Substantia nigra (tissue), 51 donors: ENCODE measurements at places on chromosomes 13 and 19.

DNA sequence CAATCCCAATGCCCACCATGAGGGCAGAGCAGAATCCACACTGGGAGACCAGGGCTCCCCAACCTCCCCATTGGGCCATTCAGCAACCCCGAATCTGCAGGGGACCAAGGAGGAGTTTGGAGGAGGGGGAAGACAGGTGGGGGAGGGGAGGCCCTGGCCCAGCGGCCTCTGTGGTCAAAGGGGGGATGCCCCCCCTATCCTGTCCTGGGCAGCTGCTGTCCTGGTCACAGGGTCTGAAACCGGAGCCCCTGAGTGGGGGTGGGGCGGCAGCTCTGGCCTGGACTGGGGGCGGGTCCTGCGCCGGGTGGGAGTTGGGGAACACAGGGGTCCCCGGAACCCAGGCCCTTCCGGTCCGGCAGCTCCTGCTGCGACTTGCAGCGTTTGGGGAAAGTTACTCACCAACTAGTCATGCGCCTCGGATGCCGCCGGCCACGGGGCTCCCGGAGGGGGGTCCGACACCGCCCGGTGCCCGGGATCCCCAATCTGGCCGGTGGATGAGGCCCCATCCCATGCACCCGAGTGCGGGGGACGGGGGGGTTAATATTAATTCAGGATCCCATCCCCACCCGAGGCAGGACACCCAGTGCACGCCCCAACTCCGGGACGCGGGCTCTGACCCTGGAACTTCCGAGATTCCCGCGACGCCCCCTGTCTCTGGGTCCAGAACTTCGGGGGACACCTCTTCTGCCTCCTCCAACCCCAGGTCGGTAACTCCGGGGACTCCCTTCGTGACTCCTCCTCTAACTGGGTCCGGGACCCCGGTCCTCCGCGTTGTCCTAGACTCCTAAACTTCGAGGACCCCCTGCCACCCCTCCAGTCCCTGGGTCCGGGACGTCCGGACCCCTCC, 872 bp downstream of the HOMER3 start:
- peak; percentile 26 for DNase-seq

GRCh38 chr13:86878781-86879180, 792.4 kb upstream of the SLITRK5 start:
- DNase-seq: no peak

DNA sequence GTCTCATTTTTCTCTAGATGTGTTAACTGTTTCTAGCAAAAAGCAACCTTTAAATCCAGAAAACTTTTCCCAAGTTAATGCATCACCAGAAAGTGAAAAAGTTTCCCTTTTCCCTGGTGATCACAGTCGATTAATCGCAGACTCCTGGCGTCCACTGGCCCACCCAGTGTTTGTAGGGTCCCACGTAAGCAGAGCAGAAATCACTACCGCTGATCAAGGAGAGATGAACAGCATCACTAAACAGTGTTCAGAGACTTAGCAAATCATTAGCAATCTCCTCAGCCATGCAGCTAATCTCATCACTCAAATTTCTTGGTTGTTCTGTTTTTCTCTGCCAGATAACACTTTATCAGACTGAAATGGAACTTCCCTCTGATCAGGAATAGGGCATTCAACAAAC, 184.2 kb downstream of the EFNB2 start:
- DNase-seq: no peak

- DNase-seq: no peak
These were observed 254.5 kb upstream of the DACH1 start for GRCh38 chr13:72121466-72121865.

DNA sequence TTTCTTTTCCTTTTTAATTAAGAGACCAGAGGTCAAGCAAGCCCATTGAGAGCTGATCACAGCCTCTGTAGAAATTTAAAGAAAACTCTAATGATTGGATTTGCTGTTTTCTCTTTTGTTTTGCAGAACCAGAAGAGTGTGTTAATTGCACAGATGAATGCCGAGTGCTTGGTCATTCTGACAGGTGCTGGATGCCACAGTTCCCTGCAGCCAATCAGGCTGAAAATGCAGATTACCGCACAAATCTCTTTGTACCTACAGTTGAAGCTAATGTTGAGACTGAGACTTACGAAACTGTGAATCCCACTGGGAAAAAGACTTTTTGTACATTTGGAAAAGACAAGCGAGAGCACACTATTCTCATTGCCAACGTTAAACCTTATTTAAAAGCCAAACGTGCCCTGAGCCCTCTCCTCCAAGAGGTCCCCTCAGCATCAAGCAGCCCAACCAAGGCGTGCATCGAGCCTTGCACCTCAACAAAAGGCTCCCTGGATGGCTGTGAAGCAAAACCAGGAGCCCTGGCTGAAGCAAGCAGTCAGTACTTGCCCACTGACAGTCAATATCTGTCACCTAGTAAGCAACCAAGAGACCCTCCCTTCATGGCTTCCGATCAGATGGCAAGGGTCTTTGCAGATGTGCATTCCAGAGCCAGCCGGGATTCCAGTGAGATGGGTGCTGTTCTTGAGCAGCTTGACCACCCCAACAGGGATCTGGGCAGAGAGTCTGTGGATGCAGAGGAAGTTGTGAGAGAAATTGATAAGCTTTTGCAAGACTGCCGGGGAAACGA, 93.1 kb downstream of the PCDH17 start:
- no peak for DNase-seq

GRCh38 chr19:42282819-42283187, 13.8 kb downstream of the CIC start:
- no peak for DNase-seq

DNA sequence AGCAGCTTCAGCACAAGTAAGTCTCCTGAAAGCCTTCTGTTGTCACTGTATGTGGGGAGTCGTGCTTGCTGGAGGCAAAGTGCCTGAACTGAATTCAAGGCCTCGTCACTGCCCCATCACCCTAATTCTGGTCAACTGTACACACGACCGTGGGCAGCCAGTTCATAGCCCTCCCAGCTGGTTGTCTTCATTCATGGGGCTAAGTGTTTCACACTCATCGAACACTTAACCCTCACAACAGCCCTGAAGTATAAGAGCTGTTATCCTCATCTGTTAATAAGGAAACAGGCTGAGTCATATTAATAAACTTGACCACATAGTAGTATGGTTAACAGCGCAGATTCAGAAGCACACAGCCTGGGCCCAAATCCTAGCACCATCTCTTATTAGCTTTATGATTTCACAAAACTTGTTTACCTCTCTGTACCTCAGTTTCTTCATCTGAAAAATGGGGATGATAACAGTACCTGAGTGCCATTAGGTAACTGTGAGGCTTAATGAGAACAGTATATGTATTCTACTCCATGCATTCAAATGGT, 66.7 kb downstream of the CDADC1 start:
- DNase-seq: no peak

DNA sequence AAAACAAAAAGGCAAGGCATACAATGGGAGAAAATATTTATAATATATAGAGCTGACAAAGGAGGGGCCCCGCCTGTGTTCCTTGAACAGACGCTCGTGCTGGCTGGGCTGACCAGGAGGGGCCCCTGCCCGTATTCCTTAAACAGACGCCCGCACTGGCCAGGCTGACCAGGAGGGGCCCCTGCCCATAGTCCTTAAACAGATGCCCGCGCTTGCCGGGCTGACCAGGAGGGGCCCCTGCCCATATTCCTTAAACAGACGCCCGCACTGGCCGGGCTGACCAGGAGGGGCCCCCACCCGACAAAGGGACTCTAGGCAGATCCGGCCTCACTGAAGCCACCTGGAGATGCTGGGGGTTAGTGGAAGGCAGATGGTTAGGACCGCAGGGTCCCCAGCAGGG, 9.3 kb downstream of the ADPRHL1 start:
- DNase-seq: no peak

GRCh38 chr19:39449116-39449797, 3.9 kb downstream of the SUPT5H start:
- no peak for DNase-seq

DNA sequence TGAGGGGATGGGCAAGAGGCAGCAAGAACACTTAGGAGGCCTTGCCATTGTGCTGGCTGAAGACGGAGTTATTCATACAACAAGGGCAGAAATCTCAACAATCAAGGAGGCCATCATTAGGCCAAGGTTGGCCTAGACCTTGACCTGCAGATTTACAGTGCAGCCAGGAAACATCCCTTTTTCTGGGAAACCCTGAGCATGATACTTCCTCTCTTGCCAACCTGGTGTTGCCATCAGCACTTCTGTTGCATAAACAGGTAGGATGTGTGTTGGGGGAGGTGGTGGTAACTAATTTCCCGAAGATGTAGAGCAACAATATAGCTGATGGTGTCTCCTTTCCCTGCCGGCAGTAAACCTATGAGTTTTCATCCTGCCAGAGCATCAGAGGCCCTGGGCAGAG, 8.0 kb downstream of the TMEM272 start:
- DNase-seq: no peak

DNA sequence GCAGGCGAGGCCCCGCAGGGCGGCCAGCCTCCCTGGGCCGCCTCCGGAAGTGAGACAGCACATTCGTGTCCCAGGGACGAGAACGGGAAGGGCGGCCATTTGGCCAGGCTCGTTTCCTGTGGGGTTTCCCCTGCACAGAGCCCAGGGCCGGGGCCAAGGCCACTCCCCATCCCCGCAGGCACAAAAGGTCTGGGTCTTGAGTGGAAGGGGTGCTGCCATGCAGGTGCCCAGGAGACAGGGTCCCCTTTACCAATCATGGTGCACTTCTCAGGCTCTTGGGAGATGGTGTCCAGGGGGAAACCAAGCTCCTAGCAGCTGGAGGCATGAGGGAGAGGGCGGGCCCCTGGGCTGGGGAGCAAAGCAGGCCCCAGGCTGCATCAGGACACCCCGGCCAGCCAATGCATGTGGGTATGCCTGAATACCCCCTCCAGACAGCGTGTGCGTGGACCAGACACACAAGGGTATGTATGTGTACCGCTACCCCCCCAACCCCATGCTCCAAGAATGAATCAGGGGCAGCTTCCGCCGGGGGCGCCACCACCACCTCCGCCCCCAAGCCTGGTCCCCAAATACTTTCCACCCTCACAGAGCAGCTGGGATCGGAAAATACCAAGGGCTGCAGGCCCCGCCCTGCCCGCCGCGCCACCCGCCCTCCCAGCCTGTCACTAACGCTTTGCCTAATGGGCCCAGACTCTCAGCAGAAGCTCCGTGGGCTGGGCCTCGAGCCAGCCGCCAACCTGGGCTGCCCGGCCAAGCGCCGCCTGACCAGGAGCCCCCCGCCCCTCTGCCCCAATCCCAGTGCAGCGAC, 37.6 kb upstream of the NANOS3 start:
- DNase-seq: no peak

GRCh38 chr13:74847966-74848365, 634.0 kb downstream of the TBC1D4 start:
- DNase-seq: no peak

DNA sequence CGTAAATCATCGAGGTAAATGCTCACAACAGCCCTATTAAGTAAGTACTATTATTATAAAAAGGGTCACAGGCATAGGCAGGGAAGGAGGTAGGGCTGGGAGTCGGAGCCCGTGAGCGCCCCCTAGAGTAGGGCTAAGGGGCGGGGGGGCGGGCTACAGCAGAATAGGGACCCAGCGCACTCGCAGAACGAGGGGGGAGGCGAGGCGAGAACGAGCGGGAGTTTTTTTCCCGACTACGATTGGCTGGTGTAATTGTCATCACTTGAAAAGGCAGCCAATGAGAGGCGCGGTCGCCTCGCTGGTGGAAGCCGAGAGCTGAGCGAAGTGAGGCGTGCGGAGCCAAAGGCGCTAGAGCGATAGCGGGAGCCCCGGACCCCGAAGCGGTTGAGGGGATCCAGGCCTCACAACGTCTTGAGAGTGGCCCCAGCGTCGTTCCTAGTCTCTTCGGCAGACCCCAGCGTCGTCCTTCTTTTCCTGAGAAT, 24.2 kb downstream of the KEAP1 start:
- peak; percentile 82 for DNase-seq

- no peak for DNase-seq
These were observed 849.4 kb downstream of the DACH1 start for GRCh38 chr13:71017607-71018006.

- DNase-seq: no peak
These were observed 638 bp downstream of the ADGRE5 start for GRCh38 chr19:14381689-14382474.

DNA sequence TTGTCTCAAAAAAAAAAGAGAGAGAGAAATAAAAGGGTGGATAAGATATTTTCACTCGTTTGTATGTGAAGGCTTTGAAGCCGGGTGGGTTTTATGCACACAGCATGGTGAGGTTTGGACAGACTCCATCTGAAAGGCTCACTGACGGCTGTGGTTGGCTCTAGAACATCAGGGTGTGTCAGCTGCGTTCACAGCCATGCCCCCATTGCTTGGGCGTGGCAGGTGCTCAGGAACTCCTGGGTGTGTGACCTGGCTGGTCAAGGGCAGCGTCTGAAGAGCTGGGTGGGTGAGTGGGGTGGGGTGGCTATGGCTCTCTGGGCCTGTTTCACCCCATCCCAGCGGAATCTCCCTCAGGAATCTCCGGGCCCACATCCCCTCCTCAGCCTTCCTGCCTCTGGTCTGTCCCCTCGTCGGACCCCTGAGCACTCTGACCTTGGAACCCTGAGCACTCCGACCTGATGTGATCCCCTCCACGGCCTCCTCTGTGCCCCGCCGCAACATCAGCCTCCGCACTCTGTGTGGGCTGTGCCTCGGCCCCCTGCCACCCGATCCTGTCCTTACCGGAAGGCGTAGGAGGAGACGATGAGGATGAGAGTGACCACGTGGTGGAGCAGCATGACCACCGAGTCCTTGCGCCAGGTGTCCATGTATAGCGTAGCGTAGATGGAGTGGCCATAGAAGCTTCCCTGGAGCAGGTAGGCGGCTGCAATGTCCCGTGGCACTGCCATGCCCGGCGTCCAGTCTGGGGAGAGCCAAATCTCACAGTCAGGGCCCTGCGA, 12.2 kb downstream of the CERS1 start:
- no peak for DNase-seq

GRCh38 chr13:36352350-36352749, 6.2 kb upstream of the SPART start:
- no peak for DNase-seq

- no peak for DNase-seq
These were observed 56.1 kb downstream of the PSPC1 start for GRCh38 chr13:19726611-19727010.

DNA sequence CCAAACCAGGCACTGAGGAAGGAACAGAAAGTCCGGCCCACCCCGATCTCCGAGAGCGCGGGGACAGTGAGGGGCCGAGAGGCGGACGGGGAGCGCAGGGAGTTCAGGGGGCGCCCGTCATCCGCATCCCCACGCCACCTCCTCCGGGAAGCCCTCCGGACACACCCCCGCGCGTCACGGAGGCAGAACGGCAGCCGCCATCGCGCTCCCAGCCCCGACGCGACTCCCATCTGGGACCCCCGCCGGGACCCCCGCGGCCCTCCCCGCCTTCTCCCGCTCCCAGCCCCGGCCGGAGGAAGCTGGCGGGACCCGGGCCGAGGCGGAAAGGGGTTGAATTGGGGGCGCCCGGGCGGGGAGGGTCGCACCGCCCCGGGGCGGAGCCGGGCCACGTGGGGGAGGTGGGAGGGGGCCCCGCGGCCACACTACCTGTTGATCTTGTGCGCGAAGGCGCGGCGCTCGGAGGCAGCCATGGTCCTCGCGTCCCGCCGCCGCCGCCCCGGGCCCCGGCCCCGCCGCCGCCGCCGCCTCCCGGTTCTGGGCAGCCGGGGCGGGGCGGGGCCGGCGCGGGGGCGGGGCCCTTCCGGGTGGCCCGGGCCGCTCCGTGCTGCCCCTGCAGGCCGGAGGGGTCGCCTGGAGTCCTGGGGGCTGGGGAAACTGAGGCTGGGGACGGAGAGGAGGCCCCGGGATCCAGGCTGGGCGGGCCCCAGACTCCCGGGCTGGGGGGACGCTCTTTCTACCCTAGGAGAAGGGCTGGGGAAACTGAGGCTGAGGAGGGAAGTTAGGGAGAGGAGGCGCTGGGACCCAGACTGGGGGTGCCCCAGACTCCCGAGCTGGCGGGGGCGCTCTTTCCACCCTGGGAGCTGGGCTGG, at the start of gene DOCK6:
Gene DOCK6 (minus strand): TSS at position 554 of the 869 bp plus-strand sequence. CDS start 84 bp downstream, at position 470.
- DNase-seq: peak; percentile 18
